ENCODE measurements at places on chromosomes 16 and 17.

DNA sequence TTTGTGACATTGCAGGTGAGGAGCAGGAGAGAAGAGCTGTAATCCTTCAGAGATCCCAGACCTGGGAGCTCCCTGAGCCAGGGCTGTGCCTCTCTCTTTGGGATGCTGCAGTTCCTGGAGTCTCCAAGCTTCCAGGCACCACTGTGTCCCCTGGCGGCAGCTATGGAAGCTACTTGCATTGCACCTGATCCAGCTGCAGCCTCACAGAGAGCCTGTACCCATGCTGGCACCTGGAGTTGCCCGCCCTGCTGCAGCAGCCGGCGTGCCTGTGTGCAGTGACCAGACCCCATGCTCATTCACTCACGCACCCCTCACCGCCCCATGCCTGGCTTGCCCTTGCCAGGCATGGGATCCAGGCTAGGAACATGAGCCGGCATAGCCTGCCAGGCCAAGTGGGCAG lies 51.8 kb upstream of the MED9 start:
- no peaks in the 10 kb centered on the region for H3K36me3 ChIP-seq
- H3K4me1 ChIP-seq, result peaks cover 12% of the 10 kb centered on the region
- H3K27ac ChIP-seq, result no peak overlapping the region
- DNase-seq, result no peak
- no peak overlapping the region for H3K4me3 ChIP-seq

DNA sequence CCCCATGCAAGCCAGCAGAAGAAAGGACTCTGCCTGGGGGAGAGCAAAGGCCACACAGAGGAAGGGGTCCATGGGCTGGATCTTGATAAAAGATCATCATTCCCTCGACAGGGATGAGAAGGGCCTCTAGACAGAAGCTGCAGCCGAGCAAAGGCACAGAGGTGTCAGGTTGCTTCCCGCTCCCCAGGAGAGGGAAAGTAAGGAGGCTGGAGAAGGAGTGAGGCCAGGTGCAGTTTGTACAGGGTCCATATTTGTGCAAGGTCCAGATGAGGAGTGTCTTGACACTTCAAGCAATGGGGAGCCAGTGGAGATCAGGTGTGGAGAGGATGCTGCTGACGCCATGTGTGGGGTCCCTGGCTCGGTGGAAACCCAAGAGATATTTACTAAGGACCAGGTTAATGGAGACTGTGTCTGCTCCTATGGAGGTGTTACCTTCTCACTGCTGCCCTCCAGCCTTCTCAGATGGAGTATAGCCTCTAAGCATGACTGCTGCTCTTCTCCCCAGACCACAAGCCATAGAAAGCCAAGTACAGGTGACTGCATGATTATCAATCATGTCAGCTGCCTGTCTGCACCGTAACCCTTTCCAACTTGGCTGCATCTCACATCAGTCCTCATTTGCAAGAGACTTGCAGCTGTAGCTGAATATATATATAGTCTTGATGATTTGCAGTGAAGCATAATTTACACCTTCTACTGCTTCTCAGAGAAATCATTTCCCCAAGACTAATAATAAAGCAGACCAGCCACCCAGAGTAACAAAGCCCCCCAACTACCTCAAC lies 21.1 kb downstream of the GAS7 start:
- no peak overlapping the region for H3K27ac ChIP-seq
- no peak overlapping the region for H3K4me3 ChIP-seq
- no peaks in the 10 kb centered on the region for H3K27me3 ChIP-seq
- no peaks in the 10 kb centered on the region for H3K4me1 ChIP-seq
- no peak for DNase-seq

DNA sequence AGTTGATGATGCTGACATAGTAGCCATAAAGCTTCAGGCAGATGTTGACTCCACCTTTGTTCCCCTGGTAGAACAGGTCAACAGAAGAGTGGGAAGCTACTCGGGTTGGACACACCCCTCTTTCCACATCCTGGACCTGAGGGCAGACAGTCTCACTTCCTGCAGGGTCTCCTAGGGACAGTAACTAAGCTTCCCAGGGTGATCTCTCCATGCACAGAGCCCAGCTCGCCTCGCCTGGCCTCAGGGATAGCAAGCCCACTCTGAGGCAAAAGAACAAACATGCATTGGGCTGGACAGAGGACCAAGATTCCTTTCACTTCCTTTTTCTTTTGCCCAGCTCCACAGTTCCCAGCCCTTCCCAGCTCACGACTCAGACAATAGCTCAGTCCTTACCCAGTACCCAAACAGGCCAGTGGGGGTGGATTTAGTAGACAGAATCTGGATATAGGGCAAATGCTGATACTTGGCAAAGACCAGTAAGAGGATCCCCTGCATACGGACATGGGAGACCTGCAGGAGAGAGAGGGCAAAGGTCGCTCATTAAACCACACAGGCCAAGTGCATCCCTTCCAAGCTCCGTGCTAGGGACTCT lies 7.0 kb downstream of the INPP5K start:
- no peak overlapping the region for H3K4me3 ChIP-seq
- no peak for DNase-seq
- no peaks in the 10 kb centered on the region for H3K4me1 ChIP-seq
- H3K27ac ChIP-seq, result no peak overlapping the region

GRCh38 chr17:44955674-44956425 lies 8.3 kb upstream of the KIF18B start:
- H3K27ac ChIP-seq, result no peak overlapping the region
- H3K36me3 ChIP-seq, result no peaks in the 10 kb centered on the region
- no peak for DNase-seq
- H3K4me1 ChIP-seq, result no peaks in the 10 kb centered on the region

- no peak overlapping the region for H3K4me3 ChIP-seq
- no peak for DNase-seq
- H3K27ac ChIP-seq, result no peak overlapping the region
- H3K36me3 ChIP-seq, result no peaks in the 10 kb centered on the region
Measured at GRCh38 chr16:69490707-69491324, 66.4 kb downstream of the CYB5B start.

GRCh38 chr16:28531777-28532744 lies 6.7 kb downstream of the NUPR1 start:
- H3K36me3 ChIP-seq, result no peaks in the 10 kb centered on the region
- peaks cover 40% of the 10 kb centered on the region for H3K4me1 ChIP-seq
- peak overlapping the region; percentile 78 for H3K27ac ChIP-seq
- no peak overlapping the region for H3K4me3 ChIP-seq

GRCh38 chr16:72128701-72129100 lies 35.1 kb downstream of the DHX38 start:
- no peaks in the 10 kb centered on the region for H3K27me3 ChIP-seq
- peaks cover 7% of the 10 kb centered on the region for H3K4me1 ChIP-seq
- no peaks in the 10 kb centered on the region for H3K36me3 ChIP-seq
- no peak for DNase-seq
- no peak overlapping the region for H3K27ac ChIP-seq
- no peak overlapping the region for H3K4me3 ChIP-seq

GRCh38 chr16:61045931-61046330 lies 990.3 kb downstream of the CDH8 start:
- no peaks in the 10 kb centered on the region for H3K4me1 ChIP-seq
- no peak for DNase-seq
- no peaks in the 10 kb centered on the region for H3K27me3 ChIP-seq

DNA sequence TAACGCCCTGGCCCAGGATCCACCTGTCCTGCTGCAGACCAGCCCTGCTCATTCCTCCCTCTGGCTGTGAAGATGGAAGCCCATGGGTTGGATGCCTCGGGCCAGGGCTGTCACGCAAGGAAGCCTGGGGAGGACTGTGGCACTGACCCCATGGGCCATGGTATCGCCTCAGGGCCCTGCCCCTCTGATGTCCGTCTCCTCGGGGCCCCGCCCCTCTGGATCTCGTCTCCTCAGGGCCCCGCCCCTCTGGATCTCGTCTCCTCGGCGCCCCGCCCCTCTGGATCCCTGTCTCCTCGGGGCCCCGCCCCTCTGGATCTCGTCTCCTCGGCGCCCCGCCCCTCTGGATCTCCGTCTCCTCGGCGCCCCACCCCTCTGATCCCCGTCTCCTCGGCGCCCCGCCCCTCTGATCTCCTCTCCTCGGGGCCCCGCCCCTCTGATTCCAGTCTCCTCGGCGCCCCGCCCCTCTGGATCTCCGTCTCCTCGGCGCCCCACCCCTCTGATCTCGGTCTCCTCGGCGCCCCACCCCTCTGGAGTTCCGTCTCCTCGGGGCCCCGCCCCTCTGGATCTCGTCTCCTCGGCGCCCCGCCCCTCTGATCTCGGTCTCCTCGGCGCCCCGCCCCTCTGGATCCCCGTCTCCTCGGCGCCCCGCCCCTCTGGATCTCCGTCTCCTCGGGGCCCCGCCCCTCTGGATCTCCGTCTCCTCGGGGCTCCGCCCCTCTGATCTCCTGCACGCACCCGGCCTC lies 24.0 kb downstream of the METRNL start:
- H3K27ac ChIP-seq, result no peak overlapping the region
- H3K36me3 ChIP-seq, result no peaks in the 10 kb centered on the region
- peaks cover 15% of the 10 kb centered on the region for H3K4me1 ChIP-seq
- no peaks in the 10 kb centered on the region for H3K27me3 ChIP-seq
- no peak overlapping the region for H3K4me3 ChIP-seq

DNA sequence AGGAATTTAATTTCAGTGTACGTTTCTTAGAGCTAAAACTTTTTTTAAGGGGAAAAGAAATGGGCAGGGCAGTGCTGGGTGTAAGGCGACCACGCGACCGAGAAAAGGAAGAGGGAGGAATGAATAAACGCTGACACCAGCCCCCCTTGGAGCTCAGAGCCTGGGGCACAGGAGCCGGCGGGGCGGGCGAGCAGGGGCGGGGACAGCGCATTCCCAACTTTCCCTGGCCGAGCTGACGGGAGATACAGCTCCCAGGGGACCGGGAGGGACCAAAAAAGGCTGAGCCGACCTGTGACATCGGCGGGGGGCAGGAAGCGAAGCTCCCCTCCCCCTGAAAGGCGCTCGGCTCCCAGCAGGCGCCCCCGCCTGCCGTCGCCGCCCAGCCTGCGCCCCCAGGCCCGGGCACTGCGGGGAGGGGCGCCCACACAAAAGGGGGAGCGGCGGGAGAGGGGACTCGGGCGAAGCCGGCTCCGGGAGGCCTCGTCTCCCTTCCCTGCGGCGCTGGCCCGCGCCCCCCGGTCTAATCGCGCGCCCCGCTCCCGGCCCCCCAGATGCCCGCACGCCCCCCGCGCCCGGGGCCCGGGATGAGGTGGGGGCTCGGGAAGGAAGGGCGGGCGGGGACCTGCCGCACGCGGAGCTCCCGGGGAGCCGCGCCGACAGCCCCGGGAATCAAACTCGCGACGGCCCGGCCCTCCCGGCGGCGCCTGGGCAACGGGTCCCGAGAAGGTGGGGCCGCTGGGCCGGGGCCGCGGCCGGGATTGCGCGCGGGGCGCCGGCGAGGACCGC lies 622 bp downstream of the CUEDC1 start:
- H3K36me3 ChIP-seq, result no peaks in the 10 kb centered on the region
- H3K4me1 ChIP-seq, result no peaks in the 10 kb centered on the region
- no peaks in the 10 kb centered on the region for H3K27me3 ChIP-seq
- peak; percentile 77 for DNase-seq
- peak overlapping the region; percentile 94 for H3K27ac ChIP-seq

DNA sequence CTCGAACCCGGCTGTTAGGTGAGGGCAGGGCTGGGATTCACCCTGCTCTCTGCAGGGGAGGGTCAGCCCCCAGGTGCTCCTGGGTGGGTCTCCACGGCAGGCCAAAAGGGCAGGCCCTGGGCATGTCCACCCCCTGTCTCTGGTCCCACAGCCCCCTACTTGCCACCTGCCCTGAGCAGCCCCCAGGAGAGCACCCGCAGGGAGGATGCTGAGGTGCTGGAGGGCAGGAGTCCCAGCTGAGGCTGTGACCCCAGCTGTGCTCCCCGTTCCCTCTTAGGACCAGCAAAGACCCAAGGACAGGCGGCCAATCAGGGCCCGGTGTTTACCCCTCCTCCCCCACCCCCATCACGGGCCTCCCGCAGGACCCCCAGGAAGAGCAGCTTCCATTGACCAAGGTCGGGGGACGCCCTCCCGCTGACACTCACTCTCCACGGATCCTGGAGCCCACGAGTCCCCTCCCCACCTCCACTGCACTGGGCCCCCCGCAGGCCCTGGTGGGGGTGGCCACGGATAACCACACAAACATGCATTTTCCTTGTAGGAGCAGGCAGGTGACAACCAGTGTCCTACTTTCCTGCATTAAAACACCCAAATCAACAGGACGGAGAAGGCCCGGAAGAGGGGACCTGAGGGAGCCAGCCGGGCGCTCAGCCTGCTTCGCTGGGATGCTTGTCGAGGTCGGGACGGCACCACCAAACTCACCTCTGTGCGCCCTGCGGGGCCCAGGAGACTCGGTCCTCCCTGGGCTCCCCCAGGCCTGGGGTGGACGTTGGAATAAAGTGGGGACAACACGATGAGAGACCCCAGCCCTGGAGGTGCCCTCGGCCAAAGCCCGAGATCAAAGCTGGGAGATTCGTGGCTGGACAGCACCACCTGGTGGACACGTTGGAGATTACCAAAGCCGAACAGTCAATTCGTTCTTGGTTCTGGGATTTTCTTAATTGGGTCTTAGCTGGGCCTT lies 22.5 kb upstream of the ENPP7 start:
- H3K4me1 ChIP-seq, result no peaks in the 10 kb centered on the region
- no peak overlapping the region for H3K4me3 ChIP-seq
- H3K27ac ChIP-seq, result no peak overlapping the region
- DNase-seq, result no peak
- H3K27me3 ChIP-seq, result no peaks in the 10 kb centered on the region

- H3K4me1 ChIP-seq, result peaks cover 10% of the 10 kb centered on the region
- no peak for DNase-seq
- no peak overlapping the region for H3K27ac ChIP-seq
- H3K36me3 ChIP-seq, result no peaks in the 10 kb centered on the region
Measured at GRCh38 chr17:60305141-60305540, 86.8 kb downstream of the USP32 start.

- no peak overlapping the region for H3K27ac ChIP-seq
- H3K36me3 ChIP-seq, result no peaks in the 10 kb centered on the region
- no peaks in the 10 kb centered on the region for H3K4me1 ChIP-seq
- H3K4me3 ChIP-seq, result no peak overlapping the region
- DNase-seq, result no peak
Measured at GRCh38 chr16:88789594-88789993, 4.6 kb upstream of the PIEZO1 start.

- no peaks in the 10 kb centered on the region for H3K4me1 ChIP-seq
- H3K4me3 ChIP-seq, result no peak overlapping the region
- no peaks in the 10 kb centered on the region for H3K36me3 ChIP-seq
- no peak overlapping the region for H3K27ac ChIP-seq
Measured at GRCh38 chr16:4580250-4580649, 24.1 kb downstream of the C16orf96 start.
